Retina (tissue), 1 donor: ENCODE measurements at places on chromosomes 13 and 19.

- no peak for DNase-seq
Observed at GRCh38 chr19:45616704-45617017, 14.6 kb upstream of the GPR4 start.

GRCh38 chr13:75838366-75839005 is 202.4 kb downstream of the LMO7 start:
- no peak for DNase-seq

DNA sequence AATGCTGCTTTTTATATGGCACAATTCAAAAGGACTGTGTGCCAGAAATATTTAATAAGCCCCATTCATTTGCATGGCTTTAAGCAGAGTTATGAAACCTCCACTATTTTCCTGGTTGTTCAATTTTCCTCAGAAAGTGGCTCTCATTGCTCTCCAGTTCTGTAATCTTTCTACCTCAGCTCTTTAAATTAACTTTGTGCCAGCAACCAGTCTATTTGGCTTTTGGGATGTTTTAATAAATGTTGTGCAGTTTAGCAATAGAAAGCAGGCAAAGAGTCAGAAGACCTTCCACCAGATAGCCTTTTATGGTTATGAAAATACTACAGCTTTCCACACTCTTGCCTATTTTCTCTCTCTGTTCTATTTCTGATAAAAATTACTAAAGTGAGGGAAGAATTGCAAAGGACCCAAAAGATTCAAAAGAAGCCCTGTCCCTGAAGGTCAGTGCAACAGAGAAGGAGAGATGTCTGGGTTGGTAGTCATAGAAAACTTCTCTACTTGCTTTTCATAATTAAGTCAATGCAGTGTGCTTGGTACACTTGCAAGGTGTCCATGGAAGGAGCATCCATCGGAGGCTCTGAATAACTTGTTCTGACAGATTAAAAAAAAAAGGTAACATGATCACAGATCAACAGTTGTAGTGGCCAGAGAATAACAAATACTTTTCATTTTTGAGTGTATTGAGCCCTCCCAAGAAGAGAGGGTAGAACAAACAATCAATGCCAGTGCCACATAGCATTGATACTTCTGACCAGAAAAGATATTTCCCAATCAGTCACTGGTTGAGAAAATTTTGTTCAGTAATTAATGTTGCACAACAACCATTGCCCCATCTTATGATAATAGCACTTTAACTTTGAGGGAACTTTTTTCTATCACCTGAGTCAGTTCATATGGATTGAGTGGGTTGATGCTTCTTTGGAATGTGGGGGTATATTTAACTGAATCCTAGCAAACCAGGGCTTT is 48.4 kb upstream of the SPRY2 start:
- no peak for DNase-seq

- no peak for DNase-seq
Observed at GRCh38 chr19:38308006-38308766, 4.1 kb downstream of the C19orf33 start.

- DNase-seq: no peak
Observed at GRCh38 chr13:37539976-37540605, 58.5 kb downstream of the POSTN start.

GRCh38 chr13:49908637-49909036 is 27.5 kb downstream of the SPRYD7 start:
- DNase-seq: no peak

DNA sequence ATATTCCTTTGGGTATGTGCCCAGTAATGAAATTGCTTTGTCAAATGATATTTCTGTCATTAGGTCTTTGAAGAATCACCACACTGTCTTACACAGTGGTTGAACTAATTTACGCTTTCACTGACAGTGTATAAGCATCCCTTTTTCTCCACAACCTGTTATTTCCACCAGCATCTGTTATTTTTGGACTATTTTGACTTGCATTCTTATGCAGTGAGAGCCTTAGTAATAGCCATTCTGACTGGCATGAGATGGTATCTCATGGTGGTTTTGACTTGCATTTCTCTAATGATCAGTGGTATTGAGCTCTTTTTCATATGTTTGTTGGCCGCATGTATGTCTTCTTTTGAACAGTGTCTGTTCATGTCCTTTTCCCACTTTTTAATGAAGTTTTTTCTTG is 92.0 kb upstream of the SPATA13 start:
- DNase-seq: no peak

GRCh38 chr19:46813839-46814358 is 25.5 kb upstream of the SLC1A5 start:
- DNase-seq: no peak

DNA sequence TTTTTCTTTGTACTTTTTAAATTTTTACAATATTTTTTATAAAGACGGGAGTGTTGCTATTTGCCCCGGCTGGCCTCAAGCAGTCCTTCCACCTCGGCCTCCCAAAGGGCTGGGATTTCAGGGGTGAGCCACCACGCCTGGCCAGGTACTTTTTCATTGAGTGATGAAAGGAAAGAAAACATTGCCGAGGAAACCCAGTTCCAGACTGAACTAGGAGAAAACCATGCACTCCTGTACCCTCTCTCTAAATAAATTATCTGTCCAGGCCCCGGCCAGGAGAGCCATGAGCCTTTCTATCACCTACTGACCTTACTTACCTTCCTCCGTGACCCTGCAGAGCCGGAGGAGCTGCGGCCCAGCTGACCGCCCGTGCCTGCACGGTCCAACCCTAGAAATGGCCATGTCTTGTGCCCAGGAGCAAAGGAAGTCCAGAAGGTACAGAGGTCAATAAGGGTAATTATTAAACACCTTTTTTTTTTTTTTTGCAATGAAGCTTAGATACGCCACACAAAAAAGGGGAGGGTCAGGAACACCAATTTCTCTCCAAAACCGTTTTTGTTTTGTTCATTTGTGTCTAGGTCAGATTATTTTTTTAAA is at the start of gene SLC7A9:
Gene SLC7A9, minus strand, starts transcription at position 399 of the 597 bp plus-strand sequence. CDS start 1,233 bp downstream, outside the sequence.
- DNase-seq: no peak

GRCh38 chr13:67351114-67351513 is 121.0 kb upstream of the PCDH9 start:
- no peak for DNase-seq

DNA sequence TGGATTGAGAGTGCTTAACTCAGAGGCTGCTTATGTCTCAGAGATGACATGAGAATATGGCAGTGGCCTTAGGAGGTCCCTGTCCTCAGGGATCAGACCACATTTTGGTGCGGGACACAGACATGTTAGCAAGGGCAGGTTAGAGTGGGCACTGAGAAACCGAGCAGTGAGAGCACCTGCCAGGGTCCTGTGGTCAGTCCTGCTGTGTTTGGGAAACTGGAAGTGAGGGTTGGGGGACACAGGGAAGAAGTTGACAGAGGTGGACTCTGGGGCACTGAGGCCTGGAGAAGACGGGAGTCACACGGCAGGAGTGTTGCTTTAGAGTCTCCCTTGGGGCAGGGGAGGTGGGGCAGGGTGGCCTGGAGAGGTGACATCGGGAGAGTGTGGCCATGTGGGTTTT is 7.4 kb downstream of the IGFLR1 start:
- DNase-seq: no peak

- no peak for DNase-seq
Observed at GRCh38 chr13:101706651-101707050, 254.2 kb downstream of the ITGBL1 start.

DNA sequence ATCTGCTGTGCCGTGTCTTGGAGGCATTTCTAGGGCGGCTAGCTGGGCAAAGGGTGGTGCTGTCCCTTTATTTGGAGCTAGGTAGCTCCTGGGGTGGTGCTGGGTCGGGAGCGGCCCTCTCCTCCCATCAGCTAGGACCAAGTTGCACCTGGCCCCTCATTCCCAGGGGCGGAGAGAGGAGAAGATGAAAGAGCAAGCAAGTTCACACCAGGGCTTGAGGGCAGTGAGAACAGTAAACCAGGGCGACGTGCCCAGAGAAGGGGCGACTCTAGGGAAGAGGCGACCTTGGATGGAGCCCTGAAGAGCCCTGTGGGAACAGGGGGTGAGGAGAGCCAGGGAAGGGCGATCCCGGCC is 17.0 kb upstream of the KCNN1 start:
- no peak for DNase-seq

GRCh38 chr19:10603873-10604459 is 16.9 kb upstream of the AP1M2 start:
- DNase-seq: no peak

DNA sequence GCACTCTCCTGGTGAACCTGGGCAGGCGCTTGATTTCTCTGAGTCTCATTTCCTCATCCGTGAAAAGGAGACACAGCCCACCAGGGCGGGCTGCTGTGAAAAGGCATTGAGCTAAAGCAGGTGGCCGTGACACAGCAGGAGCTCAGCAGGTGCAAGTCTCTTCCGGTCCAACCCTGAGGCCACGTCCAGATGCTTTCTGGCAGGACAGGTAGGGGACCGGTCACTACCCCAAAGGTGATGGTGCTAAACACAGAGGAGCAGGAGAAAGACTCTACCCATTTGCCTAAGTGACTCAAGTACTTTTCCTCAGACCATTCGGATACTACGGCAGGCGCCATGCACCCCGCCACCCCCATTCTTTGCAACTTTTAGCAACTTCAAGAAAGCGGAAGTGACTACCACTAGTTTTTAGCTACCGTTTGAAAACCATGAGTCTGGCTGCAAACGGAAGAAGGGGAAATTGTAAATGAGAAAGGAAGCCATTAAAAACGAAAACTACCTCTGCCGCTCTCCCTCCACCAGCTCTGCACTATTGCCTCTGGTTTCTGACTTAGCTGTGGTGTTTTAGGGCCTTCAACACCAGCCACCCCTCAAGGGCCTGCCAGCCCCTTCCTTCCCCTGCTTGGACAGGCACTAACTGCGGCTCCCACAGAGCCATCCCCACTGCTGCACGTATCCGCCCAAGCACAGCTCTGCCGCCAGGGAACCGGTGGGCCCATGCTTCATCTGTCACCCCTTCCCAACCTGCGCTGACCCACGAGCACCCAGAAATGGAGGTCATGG is 4.8 kb downstream of the PPP6R1 start:
- DNase-seq: no peak

DNA sequence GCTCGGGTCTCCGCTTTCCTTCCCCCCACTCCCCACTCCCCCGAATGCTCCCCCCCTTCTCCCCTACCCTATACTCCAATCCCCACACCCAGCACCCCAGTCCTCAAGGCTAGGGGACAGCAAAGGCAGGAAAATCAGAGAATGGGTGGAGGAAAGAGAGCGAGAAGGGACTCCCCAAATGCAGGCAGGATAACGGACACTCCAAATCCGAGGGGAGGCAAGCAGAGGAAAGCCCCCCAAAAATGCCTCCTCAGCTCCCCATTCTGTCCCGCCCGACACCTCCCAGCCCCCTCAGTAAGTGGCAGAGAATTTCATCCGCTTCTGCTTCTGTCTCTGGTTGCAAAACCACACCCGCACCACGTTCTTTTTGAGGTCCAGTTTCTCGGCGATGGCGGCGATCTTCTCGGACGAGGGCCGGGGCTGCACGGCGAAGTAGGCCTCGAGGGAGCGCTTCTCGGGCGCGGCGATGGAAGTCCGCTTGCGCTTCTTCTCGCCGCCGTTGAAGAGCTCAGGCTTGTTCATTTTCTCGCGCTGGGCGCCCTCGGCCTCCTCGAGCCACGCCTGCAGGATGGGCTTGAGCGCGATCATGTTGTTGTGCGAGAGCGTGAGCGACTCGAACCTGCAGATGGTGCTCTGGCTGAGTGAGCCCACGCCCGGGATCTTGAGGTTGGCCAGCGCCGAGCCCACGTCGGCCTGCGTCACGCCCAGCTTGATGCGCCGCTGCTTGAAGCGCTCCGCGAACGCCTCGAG is 2.1 kb downstream of the POU4F1 start:
- DNase-seq: peak; percentile 83

- no peak for DNase-seq
Observed at GRCh38 chr13:22793598-22794134, 387.1 kb upstream of the SGCG start.

GRCh38 chr13:71775966-71776365 is 91.0 kb downstream of the DACH1 start:
- no peak for DNase-seq

DNA sequence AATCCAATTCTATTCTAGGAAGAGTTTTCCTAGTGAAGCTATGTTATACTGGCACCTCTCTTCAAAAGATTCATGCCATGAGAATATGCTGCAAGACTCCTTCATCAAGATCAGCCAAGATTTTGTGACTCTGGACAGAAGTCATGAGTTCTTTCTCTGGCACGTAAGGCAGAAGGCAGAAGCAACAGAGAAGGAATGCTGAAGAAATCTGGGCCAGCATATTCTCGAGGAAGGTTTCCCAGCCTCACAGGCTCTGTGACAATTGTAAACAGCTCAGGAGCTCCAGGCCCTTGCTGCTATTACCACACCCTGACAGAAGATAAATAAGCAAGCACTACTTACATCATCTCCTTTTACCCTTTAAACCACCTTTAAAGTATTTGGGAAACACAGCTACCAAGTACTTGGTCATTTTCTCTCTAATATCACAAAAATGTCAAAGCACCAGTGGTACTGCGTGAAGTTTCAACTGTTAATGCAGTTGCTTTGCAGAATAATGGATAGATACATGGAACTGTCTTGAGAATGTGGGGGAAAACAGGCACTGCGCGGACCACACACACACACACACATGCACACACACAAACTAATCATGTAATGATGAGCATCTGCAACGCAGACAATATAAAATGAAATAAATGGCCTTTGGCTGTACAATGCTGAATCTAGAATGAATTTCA is 55.4 kb downstream of the INTS6 start:
- DNase-seq: peak; percentile 13

- DNase-seq: no peak
Observed at GRCh38 chr13:24232037-24232436, 71.5 kb downstream of the SPATA13 start.

DNA sequence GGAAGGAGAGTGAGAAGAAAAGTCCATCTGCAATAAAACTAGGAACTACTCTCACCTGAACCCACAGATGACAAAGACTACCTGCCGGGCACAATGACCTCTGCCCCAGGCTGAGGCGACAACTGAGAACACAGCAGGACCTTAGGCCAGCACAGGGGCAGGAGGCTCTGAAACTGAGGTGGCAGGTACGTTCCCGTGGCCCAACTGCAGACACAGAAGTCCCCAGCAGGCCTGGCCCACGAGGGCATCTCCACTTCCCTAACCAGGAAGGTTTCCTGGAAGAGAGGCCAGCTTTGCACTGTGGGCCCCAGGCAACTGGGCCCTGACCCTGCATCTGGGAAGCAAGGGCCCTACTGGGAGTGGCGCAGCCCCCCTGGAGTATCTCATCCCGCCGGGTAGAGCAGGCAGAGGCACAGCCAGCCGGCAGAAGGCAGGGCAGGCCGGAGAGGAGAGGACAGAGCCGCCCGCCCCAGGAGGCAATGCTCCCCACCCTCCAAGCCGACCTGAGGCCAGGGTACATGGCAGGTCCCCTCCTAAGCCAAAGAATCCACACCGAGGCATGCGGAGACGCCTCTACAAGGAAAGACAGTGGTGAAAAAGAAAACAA is 32.7 kb downstream of the STK24 start:
- DNase-seq: no peak

DNA sequence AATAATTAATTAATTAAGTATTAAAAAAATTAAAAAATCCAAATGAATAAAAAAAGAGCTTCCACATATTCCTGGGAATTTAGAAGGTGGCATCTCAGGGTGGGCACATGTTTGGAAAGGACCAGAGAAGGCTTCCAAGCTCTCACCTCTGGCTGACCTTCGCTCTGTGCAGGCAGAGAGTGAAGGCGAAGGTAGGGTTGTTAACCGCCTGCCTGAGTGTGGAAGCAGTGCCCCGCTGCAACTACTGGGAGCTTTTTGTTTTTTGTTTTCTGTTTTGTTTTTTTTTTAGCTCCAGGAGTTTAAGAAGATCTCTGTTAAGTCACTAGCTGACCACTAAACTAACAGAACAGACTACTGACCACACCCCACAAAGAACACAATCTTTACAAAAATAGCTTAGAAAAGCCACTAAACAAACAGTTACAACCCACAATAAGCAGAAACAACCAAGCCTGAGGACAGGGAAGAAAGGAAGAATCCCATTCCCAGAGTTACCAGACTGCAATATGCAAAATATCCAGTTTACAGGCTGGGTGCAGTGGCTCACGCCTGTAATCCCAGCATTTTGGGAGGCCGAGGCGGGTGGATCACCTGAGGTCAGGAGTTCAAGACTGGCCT is 11.4 kb downstream of the ZNF541 start:
- no peak for DNase-seq
